Activated naive CD4-positive, alpha-beta T cell treated with anti-CD3 and anti-CD28 coated beads for 36 hours (primary cell): ENCODE measurements at places on chromosomes 2 and 18. TPM values are rescaled to one million over a fixed set of nuclear protein-coding genes. Genes with fewer than 3 reads are reported as not detected.

The DSG4 gene
- total RNA-seq = not detected

- DNase-seq = no peak
- H3K27ac ChIP-seq = no peak overlapping the region
- H3K27me3 ChIP-seq = no peaks in the 10 kb centered on the region
- no peak overlapping the region for H3K4me3 ChIP-seq
- H3K4me1 ChIP-seq = no peaks in the 10 kb centered on the region
- H3K36me3 ChIP-seq = no peaks in the 10 kb centered on the region
Measured at GRCh38 chr2:20180676-20181648, 44.0 kb downstream of the SDC1 start.

The ABCG8 gene
- total RNA-seq = not detected

DNA sequence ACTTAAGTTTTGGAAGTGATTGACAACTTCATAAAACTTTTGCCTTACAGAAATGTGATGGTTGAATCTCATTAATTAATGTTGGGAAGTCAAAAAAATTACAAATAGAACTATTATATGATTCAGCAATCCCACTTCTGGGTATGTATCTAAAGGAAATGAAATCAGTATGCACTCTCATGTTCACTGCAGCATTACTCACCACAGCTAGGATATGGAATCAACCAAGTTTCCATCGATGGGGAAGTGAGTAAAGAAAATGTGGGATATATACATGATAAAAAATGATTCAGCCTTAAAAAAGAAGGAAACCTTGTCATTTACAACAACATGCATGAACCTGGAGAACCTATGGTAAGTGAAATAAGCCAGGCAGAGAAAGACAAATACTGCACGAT, 112.4 kb upstream of the WDR75 start:
- no peak overlapping the region for H3K4me3 ChIP-seq
- H3K4me1 ChIP-seq = peaks cover 9% of the 10 kb centered on the region
- H3K27ac ChIP-seq = no peak overlapping the region
- H3K27me3 ChIP-seq = no peaks in the 10 kb centered on the region
- DNase-seq = no peak

- H3K36me3 ChIP-seq = no peaks in the 10 kb centered on the region
- DNase-seq = no peak
- H3K27me3 ChIP-seq = no peaks in the 10 kb centered on the region
Measured at GRCh38 chr2:142425551-142425950, 294.7 kb upstream of the LRP1B start.

GRCh38 chr2:55460562-55460961, 40.9 kb upstream of the CCDC88A start:
- H3K4me3 ChIP-seq = no peak overlapping the region
- H3K4me1 ChIP-seq = no peaks in the 10 kb centered on the region
- H3K27me3 ChIP-seq = peaks cover 7% of the 10 kb centered on the region

DNA sequence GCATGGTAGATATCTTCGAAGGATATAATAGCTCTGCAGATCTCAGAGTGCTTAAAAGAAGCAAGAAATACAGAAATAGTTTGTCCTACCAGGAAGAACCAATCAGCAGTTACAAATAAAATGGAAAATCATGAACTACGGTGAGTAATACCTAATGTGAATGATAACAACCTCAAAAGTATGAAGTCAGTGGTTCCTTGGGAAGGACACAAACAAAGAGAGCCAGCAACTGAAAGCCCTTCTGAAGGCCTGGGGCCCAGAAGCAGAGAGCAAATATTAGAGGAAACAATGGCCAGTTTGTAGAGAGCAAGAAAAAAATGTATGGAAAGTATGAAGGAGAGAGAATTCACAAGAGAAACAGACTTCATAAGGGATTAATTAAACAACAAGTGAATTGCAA, 226.8 kb upstream of the CHST9 start:
- no peaks in the 10 kb centered on the region for H3K36me3 ChIP-seq
- no peaks in the 10 kb centered on the region for H3K4me1 ChIP-seq

DNA sequence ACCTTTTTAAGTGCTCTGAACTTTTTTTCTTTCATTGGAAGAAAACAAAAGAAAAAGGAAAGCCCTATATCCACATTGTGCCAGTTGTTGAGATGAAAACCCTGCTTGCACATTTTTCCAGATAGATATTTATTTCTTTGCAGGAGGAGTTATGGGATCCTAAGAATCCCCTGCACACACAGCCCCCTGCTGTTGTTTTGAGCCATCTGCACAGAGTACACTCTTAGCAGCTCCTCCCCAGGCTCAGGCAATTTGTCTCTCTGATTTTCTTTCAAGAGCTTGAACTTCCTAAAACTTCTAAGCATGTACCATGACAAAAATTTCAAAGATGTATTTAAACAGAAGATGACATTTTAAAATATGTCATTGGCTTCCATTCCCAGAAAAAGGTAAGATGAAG, 436.9 kb downstream of the METTL4 start:
- H3K27ac ChIP-seq = no peak overlapping the region
- no peaks in the 10 kb centered on the region for H3K4me1 ChIP-seq
- H3K4me3 ChIP-seq = no peak overlapping the region
- no peak for DNase-seq
- H3K36me3 ChIP-seq = no peaks in the 10 kb centered on the region
- peaks cover 7% of the 10 kb centered on the region for H3K27me3 ChIP-seq

DNA sequence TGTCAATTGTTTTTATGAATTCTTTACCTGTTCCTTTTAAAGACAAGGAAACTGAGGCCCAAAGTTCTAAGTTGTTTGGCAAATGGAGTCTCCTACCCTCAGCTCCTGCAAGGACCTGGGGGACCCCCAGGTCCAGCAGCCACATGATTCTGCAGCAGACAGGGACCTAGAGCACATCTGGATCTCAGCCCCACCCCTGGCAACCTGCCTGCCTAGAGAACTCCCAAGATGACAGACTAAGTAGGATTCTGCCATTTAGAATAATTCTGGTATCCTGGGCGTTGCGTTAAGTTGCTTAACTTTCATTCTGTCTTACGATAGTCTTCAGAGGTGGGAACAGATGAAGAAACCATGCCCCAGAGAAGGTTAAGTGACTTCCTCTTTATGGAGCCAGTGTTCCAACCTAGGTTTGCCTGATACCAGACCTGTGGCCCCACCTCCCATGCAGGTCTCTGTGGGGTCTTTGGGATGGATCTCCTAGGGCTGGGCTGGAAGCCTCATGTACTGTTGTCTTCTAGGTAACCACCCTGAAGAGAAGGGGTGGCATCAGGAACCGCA, 5.6 kb upstream of the CENPA start:
- H3K4me1 ChIP-seq = peaks cover 11% of the 10 kb centered on the region
- peaks cover 14% of the 10 kb centered on the region for H3K36me3 ChIP-seq
- no peak overlapping the region for H3K4me3 ChIP-seq
- no peak overlapping the region for H3K27ac ChIP-seq
- DNase-seq = no peak

GRCh38 chr2:1887915-1888314, 143.6 kb upstream of the PXDN start:
- H3K27ac ChIP-seq = no peak overlapping the region
- DNase-seq = no peak
- H3K4me3 ChIP-seq = no peak overlapping the region
- H3K27me3 ChIP-seq = peaks cover 14% of the 10 kb centered on the region
- no peaks in the 10 kb centered on the region for H3K4me1 ChIP-seq

GRCh38 chr2:121532347-121532766, 1.7 kb downstream of the RNU4ATAC start:
- H3K36me3 ChIP-seq = peaks cover 18% of the 10 kb centered on the region
- H3K27ac ChIP-seq = no peak overlapping the region
- DNase-seq = no peak
- no peak overlapping the region for H3K4me3 ChIP-seq
- H3K27me3 ChIP-seq = no peaks in the 10 kb centered on the region
- peaks cover 49% of the 10 kb centered on the region for H3K4me1 ChIP-seq

DNA sequence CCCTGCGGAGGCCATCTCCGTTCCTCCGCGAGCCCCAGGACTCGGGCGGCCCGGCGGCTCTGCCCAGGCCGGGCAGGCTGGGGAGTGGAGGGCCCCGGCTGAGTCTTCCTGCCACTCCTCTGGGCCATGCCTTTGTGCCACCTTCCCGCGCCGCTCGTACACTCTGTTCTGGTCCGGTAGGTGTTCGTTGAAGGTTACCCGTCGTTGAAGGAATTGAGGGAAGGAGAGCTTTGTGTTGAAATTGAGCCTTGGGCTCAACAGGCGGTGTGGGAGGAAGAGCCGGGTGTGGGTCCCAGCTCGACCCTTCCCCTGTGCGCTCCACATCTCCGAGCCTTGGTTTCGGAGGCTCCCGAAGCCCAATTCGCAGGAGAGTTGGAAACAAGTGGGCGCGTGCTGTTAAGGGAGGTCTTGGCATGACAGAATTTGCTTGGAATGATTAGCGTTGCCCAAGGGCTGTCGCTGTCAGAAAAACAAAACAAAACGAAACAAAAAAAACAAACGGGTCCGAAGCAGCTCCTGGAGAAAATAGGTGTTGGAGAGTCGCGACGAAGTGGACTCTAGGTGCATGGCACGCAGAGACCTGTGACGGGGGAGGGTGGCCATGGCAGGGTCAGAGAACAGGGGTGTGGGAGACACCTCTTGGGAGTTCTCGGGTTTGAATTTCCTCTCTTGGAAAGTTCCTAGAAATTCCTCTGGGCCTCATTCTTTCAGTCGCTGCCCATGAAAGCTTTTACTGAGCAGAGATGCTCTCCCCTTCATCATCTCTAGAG, 1.2 kb upstream of the MZT2A start:
- H3K4me1 ChIP-seq = peaks cover 49% of the 10 kb centered on the region
- H3K27ac ChIP-seq = peak overlapping the region; percentile 85
- peaks cover 24% of the 10 kb centered on the region for H3K36me3 ChIP-seq

The ITGB6 gene
- total RNA-seq = not detected

The RANBP2 gene
- total RNA-seq = 47.4 TPM

The TGFA gene
- total RNA-seq = 0.33 TPM

- no peak overlapping the region for H3K4me3 ChIP-seq
- peaks cover 7% of the 10 kb centered on the region for H3K27me3 ChIP-seq
- H3K27ac ChIP-seq = no peak overlapping the region
- H3K4me1 ChIP-seq = no peaks in the 10 kb centered on the region
- no peak for DNase-seq
Measured at GRCh38 chr2:29688429-29688828, 233.0 kb downstream of the ALK start.

The ABCG5 gene
- not detected for total RNA-seq

GRCh38 chr2:46943881-46944798, 28.5 kb upstream of the MCFD2 start:
- H3K4me1 ChIP-seq = peaks cover 48% of the 10 kb centered on the region
- no peaks in the 10 kb centered on the region for H3K27me3 ChIP-seq
- H3K27ac ChIP-seq = peak overlapping the region; percentile 100
- DNase-seq = peak; percentile 93

GRCh38 chr2:71530211-71530610, 76.8 kb downstream of the DYSF start:
- H3K36me3 ChIP-seq = no peaks in the 10 kb centered on the region
- no peaks in the 10 kb centered on the region for H3K4me1 ChIP-seq
- H3K4me3 ChIP-seq = no peak overlapping the region
- no peak for DNase-seq

DNA sequence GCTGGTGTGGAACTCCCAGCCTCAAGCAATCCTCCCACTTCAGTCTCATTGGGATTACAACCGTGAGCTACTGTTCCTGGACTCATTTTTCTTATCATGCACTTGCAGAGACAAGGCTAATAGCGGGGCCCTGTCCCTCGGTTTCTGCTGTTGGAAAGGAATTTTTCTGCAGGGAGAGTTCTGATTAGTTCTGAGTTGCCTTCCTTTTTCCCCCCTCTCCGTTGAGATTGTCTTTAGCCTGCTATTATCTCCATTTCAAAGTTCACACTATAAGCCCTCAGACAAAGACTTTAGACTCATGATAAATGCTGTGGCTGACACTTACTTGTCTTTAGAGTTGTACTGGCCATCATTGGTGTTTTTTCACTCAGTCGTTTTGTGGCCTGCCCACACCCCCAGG, 97.2 kb downstream of the NCOA1 start:
- no peak overlapping the region for H3K27ac ChIP-seq
- peaks cover 19% of the 10 kb centered on the region for H3K36me3 ChIP-seq
- DNase-seq = no peak
- H3K4me3 ChIP-seq = no peak overlapping the region
- no peaks in the 10 kb centered on the region for H3K27me3 ChIP-seq
- H3K4me1 ChIP-seq = peaks cover 24% of the 10 kb centered on the region

GRCh38 chr2:18124116-18124835, 245.8 kb downstream of the KCNS3 start:
- H3K27me3 ChIP-seq = peaks cover 11% of the 10 kb centered on the region

DNA sequence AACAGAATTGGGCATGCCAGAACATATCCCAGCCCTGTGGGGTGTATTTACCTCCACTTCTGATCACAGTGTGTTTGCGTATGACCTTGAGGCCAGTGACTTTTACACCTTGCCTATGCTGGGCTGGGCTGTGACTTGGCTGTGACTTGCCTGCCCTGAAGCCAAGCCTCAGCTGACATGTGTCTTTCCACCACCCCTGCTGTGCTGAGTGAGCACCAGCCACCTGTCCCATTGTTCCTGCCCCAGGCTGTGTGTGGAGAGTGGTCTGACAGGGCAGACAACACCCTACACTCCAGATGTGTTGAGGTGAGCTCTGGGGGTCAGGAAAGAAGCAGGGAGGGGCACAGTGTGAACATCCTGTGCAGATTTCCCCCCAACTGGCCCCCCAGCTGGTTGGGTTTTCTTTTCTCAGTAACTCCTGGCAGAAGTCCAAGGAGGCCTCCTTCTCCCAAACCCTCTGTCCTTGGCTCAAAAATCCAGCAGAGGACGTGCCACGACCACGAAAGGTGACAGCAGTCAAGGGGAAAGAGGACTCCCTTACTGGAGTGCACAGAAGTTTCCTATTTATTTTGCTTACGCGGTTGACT, 5.1 kb upstream of the STEAP3 start:
- peaks cover 30% of the 10 kb centered on the region for H3K27me3 ChIP-seq
- no peaks in the 10 kb centered on the region for H3K4me1 ChIP-seq
- DNase-seq = no peak

DNA sequence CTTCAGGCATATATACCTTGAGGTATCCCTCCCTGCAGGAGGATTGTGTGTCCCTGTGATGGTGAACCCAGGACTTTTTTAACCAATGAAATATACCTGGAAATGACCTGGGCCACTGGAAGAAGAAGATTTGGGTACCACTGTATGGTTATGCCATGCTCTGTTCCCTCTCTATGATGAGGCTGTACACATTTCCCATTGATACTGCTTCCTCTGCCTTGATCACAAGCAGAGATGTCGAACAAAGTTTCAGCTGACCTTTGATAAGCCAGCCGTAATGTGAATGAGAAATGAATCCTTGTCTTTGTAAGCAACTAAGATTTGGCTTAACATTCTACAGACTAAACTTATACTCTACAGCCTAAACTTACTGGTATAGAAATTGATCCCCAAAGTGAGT, 78.4 kb upstream of the SPOPL start:
- DNase-seq = no peak
- no peak overlapping the region for H3K4me3 ChIP-seq
- H3K27me3 ChIP-seq = peaks cover 7% of the 10 kb centered on the region

GRCh38 chr18:49250816-49251388, 209.5 kb downstream of the DYM start:
- DNase-seq = no peak
- H3K27ac ChIP-seq = no peak overlapping the region
- H3K4me1 ChIP-seq = no peaks in the 10 kb centered on the region
- no peaks in the 10 kb centered on the region for H3K27me3 ChIP-seq

GRCh38 chr2:200787351-200788120, 24.2 kb upstream of the BZW1 start:
- no peak overlapping the region for H3K27ac ChIP-seq
- no peak for DNase-seq
- no peaks in the 10 kb centered on the region for H3K36me3 ChIP-seq
- H3K27me3 ChIP-seq = peaks cover 3% of the 10 kb centered on the region
- H3K4me3 ChIP-seq = no peak overlapping the region

- DNase-seq = peak; percentile 65
- peak overlapping the region; percentile 64 for H3K27ac ChIP-seq
- no peaks in the 10 kb centered on the region for H3K27me3 ChIP-seq
- H3K4me1 ChIP-seq = peaks cover 60% of the 10 kb centered on the region
Measured at GRCh38 chr2:46978723-46979122, 63.1 kb upstream of the MCFD2 start.

The LINC00305 gene
- total RNA-seq = not detected

The PLCL1 gene
- total RNA-seq = 3.3 TPM
